ENCODE measurements at places on chromosomes 2 and 18. TPM values are rescaled to one million over a fixed set of nuclear protein-coding genes. Genes with fewer than 3 reads are reported as not detected.

DNA sequence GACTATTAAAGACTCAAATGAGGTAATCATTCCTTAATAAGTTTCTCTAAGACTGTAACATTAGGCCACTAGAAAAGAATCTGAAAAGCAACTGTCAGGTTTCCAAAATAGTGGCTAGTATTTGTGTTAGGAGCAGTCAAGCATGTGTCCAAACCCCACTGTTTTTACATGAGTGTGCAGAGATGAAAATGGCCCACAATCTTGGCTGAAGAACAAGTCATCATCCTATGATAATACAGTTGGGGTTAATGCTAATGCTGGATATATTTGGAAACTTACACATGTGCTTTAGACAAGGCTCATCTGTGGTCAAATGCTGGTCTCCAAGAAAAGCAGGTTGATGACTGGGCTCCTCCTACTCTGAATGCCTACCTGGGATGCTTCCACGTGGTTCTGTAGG, 73.6 kb downstream of the MAIP1 start:
- DNase-seq = no peak

DNA sequence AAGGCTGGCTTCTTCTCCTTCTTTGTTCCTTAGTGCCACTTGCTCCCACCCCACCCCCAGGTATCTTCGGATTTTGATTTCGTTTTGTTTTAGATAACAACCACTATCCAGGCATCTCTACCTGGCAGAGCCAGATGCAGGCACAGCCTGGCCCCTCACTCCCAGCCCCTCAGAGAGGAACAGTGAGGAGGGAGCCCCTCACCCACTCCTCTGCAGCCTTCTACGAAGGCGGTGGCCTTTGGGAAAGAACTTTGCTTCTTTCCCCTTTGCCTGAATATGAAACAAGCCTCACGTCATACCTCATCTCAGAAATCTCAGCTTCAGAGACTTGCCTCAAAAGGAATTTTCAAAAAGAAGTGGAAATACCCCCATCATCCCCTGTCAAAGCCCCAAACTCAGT, 6.3 kb upstream of the CYP26B1 start:
- no peak for DNase-seq

- no peak for DNase-seq
Measured at GRCh38 chr2:230783101-230783500, 70.5 kb downstream of the CAB39 start.

GRCh38 chr2:28393114-28393836, 617 bp downstream of the FOSL2 start:
- peak; percentile 73 for DNase-seq

DNA sequence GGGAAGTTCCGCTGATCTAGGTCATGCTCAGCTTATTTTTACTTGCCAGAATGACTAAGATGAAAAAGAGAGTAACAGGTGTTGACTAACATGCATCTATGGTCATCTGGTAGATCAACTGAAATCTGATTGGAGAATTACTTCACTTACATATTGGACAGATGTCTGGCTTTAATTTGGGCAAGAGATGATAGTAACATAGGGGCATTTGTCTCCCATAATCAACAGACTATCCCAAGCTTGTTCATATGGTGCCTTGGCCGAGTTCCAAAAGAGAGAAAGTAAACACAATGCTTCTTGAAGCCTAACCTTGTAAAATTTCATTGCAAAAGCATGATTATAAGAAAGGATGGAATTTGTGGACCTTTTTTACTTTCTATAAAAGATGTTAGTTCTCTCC, 503.7 kb downstream of the ADCYAP1 start:
- no peak for DNase-seq

DNA sequence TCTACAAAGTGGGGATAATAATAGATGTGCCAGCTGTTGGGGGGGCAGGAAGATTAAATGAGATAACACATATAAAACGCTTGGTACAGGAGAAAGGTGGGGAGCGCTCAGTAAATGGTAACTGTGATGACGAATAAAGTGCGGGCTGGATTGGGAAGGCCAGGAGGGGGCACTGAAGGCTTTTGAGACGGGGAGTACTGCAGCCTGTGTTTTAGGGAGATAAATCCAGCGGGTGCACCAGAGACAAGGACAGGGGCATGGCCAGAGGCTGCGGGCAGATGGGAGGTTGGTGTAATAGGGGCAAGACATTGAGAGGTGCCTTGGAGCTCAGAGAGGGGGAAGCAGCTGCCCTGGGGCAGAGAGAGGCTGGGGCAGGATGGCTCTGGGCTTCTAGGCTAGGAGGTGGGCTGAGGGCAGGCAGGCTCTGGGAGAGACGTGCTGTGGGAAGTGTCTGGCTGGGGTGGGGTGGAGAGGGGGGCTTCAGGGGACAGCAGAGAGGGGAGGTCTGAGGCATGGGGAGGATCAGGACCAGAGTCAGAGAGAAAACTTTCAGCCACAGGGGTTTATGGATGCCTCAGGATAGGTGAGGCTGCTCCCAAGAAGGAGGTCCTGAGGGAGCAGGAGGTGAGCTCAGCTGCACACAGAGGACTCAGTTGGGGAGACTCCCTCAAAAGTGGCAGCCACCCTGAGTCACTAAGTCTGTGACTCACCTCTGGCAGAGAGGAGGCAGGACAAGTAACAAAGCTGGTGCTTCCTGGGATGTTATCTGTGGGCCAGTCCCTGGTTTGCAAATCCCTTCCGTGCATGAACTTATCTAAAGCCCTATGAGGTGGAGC, 18.8 kb downstream of the TEX44 start:
- DNase-seq = no peak

Gene ELOA2
- polyA plus RNA-seq = not detected

Gene MGAT4A
- 14.1 TPM for polyA plus RNA-seq

All from pancreas (tissue), 10 donors.